Stimulated activated CD8-positive, alpha-beta memory T cell treated with anti-CD3 and anti-CD28 coated beads, Interleukin-2, amount 100 ng/mL, for 1 hour (primary cell): ENCODE measurements at places on chromosomes 16 and 17.

GRCh38 chr16:46711106-46712058 is 21.9 kb downstream of the ORC6 start:
- DNase-seq, result no peak

DNA sequence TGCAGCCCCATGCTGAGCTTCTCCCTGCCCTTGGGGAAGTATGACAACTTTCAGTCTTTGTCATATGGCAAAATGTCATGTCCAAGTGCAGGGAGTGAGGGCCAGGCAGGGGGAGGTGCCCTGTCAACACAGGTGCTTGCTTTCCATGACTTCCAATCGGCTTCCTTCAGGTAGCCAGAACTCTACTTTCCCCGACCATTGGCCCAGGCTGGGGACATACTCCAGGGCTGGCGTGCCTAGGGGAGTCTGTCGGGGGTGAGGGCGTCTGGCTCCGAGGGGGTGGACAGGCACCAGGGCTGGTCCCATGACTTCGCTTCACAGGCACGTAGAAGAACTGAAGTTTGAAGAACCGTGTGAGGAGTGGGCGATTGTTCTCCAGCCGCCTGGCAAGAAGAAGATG is 19.8 kb upstream of the PIK3R6 start:
- DNase-seq, result no peak

GRCh38 chr16:49788572-49788971 is 67.3 kb downstream of the ZNF423 start:
- DNase-seq, result no peak

- no peak for DNase-seq
These were observed 191.0 kb downstream of the IRF8 start for GRCh38 chr16:86089991-86090390.

DNA sequence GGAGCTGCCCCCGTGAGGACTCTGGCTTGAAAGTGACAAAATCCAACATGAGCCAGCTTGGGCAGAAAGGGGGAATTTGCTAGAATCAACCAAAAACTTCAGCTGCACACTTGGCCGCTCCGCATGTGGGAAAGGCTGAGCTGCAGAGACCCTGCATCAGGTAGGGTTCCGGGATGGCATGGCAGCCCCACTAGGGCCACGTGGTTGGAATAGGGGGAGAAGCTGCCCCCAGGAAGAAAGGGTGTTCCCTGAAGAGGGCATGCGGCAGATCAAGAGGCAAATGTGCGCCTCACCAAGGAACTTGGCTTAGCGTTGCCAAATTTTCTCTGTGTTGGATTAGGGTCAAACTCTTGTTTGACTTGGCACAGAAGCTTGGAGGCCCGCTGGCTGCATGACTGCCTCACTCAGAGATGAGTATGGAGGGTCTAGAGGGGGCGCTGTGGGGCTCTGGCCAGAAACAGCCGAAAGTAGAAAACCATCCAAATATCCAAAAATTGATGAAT is 29.2 kb upstream of the WFIKKN2 start:
- no peak for DNase-seq

DNA sequence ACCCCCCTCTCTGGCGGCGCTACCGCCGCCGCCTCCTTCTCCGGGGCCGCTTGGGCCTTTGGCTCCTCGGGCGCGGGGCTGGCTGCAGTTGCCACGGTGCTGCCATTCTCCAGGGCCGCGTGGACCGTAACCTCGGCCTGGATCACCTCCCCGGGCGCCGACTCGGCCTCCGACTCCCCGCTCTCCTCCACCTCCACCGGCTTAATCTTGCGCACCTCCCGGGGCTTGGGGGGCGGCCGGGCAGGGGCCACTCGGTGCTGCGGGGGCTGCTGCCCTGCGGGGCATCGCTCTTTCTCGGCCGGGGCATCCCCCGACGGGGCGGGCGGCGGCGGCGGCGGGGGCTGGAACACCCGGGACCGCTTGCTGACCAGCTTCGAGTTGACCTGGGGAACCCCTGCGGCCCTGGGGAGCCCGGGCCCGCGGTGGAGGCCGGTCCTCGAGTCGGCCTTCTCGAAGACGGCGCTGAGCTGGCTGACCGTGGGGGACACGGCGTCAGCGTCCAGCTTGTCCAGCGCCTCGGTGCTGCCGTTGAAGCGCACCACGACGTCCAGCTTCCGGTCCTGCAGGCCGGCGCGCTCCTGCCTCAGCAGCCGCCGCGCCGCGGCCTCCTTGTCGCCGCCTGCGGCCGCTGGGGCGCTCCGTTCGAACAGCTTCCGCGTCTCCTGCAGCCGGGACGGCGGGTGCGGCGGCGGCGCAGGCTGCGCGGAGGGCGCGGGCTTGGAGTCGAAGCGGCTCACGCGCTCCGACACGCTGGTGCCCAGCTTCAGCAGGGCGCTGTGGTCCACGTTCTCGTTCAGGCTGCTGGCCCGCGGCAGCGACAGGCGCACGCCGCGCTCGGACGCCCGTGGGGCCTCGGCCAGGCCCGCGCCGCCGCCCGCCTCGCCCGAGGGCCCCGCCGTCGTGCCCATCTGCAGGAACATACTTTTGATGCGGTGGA is 792 bp downstream of the PPP1R9B start:
- no peak for DNase-seq
